ENCODE measurements at places on chromosomes 6 and 20. TPM values are rescaled to one million over a fixed set of nuclear protein-coding genes. Genes with fewer than 3 reads are reported as not detected.

The EPPIN gene
- total RNA-seq, result 3.7 TPM

The EYA4 gene
- 7.8 TPM for total RNA-seq

The CST9L gene
- total RNA-seq, result not detected

DNA sequence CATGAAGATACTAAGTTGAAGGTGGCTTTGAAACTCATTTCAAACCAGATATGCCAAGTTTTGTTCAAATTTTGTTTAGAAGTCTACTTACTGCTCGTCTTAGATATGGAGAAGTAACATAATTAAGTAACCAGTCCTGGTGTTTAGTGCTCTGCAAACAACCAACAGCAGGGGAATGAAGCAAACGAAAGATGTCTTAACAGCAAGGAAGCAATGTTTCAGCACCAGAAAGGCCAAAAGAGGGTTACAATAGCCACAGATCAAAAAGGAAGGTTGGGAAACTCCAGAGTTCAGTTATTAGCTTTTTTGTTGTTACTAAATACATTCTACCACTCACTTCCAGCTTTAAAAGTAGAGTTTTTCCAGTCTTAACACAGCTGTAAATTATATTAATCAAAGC lies 45.1 kb downstream of the LHFPL5 start:
- H3K27ac ChIP-seq, result no peak overlapping the region
- no peak overlapping the region for H3K4me3 ChIP-seq
- no peak for DNase-seq
- H3K4me1 ChIP-seq, result no peaks in the 10 kb centered on the region

The COL12A1 gene
- 55.8 TPM for total RNA-seq

DNA sequence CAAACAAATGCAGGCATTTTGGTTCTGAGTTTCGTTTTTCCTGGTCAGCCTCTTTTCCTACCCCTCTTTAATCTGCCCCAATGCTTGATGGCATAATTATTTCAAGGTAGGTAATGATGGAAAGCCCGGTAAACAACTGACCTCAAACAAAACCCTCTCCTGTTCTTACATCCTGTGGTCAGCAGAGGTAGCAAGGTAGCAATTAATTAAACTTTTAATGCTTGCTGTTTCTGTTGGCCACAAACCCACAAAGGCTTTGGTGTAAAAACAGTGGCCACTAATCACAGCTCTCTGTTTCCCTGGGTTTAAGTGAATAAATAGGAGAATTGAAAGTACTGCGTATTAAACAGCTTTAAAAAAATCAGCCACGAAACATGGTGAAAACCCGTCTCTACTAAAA lies 261.5 kb upstream of the SOX4 start:
- no peak overlapping the region for H3K4me3 ChIP-seq
- H3K27me3 ChIP-seq, result no peaks in the 10 kb centered on the region
- H3K4me1 ChIP-seq, result no peaks in the 10 kb centered on the region
- no peak overlapping the region for H3K27ac ChIP-seq

- H3K4me3 ChIP-seq, result no peak overlapping the region
- H3K4me1 ChIP-seq, result no peaks in the 10 kb centered on the region
- DNase-seq, result no peak
- H3K27ac ChIP-seq, result no peak overlapping the region
Measured at GRCh38 chr6:106614592-106615257, 14.6 kb downstream of the RTN4IP1 start.

DNA sequence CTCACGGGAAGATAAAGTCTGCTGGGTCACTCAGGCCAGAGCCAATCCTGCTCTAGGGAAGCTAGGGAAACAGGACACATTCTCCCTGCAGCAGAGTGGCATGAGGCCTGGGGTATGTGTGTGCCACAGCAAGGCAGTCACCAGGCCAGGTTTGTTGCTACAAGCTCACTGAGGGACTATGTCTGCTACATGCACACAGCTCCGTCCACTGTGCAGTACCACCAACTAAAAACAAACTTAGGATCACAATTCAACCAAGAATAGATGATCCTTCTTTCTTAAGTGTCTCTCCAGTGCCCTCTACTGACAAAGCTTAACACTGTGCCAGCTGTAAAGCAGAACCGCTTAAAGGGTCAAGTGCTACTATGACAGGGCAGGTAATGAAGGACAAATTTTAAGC lies 192.5 kb downstream of the PTPRK start:
- no peak overlapping the region for H3K4me3 ChIP-seq
- no peaks in the 10 kb centered on the region for H3K27me3 ChIP-seq
- no peak overlapping the region for H3K27ac ChIP-seq
- no peak for DNase-seq

- no peaks in the 10 kb centered on the region for H3K36me3 ChIP-seq
- H3K27me3 ChIP-seq, result no peaks in the 10 kb centered on the region
- no peaks in the 10 kb centered on the region for H3K4me1 ChIP-seq
- H3K27ac ChIP-seq, result no peak overlapping the region
Measured at GRCh38 chr6:85684809-85685171, 42.1 kb upstream of the SYNCRIP start.

DNA sequence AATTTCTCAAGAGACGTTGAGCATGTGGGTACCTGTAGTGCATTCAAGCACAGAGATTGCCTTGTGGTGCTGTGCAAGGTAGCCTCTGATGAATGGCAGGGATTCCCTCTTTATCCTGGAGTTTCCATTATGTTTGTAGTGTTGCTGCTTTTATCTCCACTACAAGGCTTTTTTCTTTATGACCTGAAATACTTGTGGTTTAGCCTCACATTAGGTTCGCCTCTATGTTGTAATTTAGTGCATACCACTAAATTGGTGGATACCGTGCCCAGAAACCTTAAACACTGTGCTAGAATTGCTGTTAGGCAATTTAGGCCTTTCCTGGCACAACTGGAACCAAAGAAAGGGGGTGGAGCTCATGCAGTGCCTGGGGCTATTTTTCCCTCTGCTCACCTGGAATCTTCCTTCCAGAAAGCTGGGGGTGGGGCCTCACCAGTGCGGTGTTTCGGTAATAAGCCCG lies 76.8 kb downstream of the NCOA7 start:
- H3K4me3 ChIP-seq, result no peak overlapping the region
- H3K36me3 ChIP-seq, result no peaks in the 10 kb centered on the region
- H3K27me3 ChIP-seq, result no peaks in the 10 kb centered on the region
- peak; percentile 87 for DNase-seq
- no peaks in the 10 kb centered on the region for H3K4me1 ChIP-seq
- H3K27ac ChIP-seq, result peak overlapping the region; percentile 31

DNA sequence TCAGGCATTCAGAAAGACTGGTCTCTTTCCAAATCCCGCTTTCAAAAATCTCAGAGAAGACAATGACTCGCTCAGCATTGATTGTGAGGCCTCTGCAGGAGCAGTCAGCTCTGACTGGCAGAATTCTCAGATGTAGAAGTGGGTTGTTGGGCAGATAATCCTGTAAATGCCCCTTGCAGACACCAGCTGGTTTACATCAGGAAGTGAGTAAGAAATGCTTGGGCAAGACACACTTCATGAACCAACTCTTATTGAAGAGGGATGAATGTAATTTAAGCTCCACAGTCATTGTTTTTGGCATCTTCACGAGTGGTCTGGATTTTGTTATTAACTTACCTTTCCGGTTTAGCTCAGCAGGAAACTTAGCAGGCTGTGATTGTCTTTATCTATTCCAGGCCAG lies 166.6 kb downstream of the PLCB4 start:
- peaks cover 7% of the 10 kb centered on the region for H3K4me1 ChIP-seq
- no peak overlapping the region for H3K4me3 ChIP-seq
- no peaks in the 10 kb centered on the region for H3K27me3 ChIP-seq
- no peaks in the 10 kb centered on the region for H3K36me3 ChIP-seq
- DNase-seq, result no peak

DNA sequence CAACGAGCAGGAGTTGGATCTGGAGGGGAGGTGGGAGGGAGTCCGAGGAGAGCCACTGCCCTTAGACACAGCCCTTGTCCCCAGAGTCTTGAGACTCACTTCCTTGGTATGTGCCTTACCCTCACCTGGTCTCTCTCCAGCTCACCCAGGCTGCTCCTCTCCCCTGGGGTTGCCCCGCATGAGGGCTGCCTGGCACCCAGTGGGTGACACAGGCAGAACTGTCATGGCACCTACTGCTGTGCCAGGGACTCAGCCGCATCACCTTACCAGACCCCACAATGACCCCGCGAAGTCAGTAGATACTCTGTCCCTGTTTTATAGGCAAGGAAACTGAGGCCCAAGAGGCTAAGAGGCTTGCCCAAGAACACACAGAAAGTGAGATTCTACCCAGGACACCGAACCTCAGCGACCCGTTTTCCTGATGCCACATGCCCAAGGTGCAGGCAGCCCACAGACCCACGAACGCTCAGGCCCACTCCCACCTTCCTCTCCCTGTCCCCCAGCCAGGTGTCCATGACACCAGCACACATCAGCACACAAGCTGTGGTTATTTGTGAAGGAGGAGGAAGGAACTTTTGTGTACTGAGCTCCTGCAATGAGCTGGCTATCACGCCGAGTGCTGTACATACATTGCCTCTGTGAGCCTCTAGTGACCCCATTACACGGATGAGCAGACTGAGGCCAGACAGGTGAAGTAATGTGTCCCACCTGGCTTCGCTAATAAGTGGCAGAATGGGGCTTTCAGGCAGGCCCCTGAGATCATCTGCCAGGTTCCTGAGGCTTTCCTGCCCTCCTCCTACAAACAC lies 168.1 kb downstream of the GRM4 start:
- no peak overlapping the region for H3K4me3 ChIP-seq
- H3K36me3 ChIP-seq, result no peaks in the 10 kb centered on the region
- H3K27me3 ChIP-seq, result no peaks in the 10 kb centered on the region
- no peaks in the 10 kb centered on the region for H3K4me1 ChIP-seq
- H3K27ac ChIP-seq, result no peak overlapping the region

The FILIP1 gene
- total RNA-seq, result 31.7 TPM

GRCh38 chr6:29255530-29255929 lies 46.0 kb upstream of the OR14J1 start:
- no peak overlapping the region for H3K27ac ChIP-seq
- no peaks in the 10 kb centered on the region for H3K4me1 ChIP-seq
- no peaks in the 10 kb centered on the region for H3K27me3 ChIP-seq
- no peak overlapping the region for H3K4me3 ChIP-seq
- no peak for DNase-seq
- H3K36me3 ChIP-seq, result no peaks in the 10 kb centered on the region

GRCh38 chr20:8223091-8223870 lies 91.2 kb downstream of the PLCB1 start:
- no peak overlapping the region for H3K4me3 ChIP-seq
- no peaks in the 10 kb centered on the region for H3K36me3 ChIP-seq
- H3K4me1 ChIP-seq, result no peaks in the 10 kb centered on the region
- H3K27me3 ChIP-seq, result no peaks in the 10 kb centered on the region

DNA sequence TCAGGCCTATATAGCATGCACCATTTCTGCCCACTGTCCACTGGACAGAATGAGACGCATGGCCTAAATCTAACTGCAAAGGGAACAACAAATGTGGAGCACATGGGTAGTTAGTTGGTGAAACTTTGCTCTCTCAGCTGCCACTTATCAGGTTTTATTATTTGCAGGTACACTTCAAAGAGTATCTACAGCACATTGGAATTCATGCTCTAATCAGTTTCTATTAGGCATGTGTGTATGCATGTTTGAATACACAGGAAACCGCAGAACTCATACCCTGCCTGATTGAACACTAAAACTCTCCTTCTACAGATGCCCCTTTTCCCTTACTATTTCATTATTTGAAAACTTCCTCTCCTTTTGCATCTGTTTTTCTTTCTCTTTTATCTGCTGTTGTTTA lies 97.4 kb upstream of the HSF2 start:
- H3K27me3 ChIP-seq, result no peaks in the 10 kb centered on the region
- no peaks in the 10 kb centered on the region for H3K4me1 ChIP-seq
- H3K4me3 ChIP-seq, result no peak overlapping the region
- H3K27ac ChIP-seq, result no peak overlapping the region

GRCh38 chr6:27251112-27251605 lies 3.7 kb downstream of the PRSS16 start:
- H3K27ac ChIP-seq, result peak overlapping the region; percentile 84
- H3K4me1 ChIP-seq, result peaks cover 14% of the 10 kb centered on the region
- peak overlapping the region; percentile 60 for H3K4me3 ChIP-seq
- peak; percentile 88 for DNase-seq
- H3K27me3 ChIP-seq, result peaks cover 16% of the 10 kb centered on the region
